ENCODE measurements at places on chromosomes 6 and 20.
A peak's percentile ranks its signal among the peaks of the same experiment; 100 is the strongest.

DNA sequence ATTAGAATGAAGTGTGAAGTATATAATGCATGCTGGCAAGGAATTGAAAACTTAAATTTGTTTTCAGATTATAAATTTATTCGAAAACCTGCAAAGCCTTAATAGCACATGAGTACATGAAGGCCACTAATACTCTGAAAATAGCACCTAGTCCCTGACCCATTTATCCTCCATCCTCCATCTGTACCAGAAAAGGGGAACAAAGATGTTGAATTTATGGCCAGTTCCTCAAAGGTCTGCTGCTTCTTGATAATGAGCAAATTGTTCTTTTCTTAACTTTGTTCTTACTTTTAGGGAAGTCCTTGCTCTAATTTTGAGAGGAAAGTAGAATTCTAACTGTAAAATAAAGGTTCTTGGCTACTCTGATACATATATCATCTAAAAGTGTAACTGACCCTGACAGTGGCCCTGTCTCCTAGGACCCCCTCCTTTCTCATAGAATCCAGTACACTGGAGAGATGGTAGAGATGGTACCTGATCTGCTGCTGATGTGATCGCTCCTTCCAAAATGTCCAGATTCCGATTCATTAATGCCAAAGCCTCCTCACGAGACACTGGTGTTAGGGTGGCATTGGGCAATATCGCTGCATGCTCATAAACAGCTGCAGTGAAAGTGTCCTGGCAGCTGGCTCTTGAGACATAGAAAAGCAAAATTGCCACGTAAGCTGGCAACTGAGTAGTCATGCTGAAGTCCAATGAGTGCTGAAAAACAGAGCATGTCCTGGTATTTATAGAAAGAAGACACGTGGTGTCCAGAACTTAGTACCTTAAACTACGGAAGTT lies at the start of gene VNN1:
TSS of gene VNN1 (minus strand) at position 704 of the 783 bp plus-strand sequence. CDS start at position 684, 20 bp downstream.
- DNase-seq, result no peak

DNA sequence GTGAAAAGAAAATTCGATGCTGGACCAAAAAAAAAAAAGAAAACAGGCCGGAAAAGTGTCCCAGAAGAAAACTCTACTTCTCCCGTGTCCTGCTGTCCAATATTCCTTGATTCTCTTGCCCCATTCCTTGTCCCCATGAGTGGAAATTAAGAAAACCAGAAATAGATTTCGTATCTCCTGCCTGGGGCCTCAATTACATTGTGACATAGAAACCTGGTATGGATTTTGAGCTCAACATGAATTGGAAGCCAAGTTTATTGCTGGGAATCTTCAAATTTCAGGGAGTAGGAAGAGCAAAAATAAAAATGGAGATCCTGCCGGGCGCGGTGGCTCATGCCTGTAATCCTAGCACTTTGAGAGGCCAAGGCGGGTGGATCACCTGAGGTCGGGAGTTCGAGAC lies 11.9 kb downstream of the ISM1 start:
- DNase-seq, result no peak

DNA sequence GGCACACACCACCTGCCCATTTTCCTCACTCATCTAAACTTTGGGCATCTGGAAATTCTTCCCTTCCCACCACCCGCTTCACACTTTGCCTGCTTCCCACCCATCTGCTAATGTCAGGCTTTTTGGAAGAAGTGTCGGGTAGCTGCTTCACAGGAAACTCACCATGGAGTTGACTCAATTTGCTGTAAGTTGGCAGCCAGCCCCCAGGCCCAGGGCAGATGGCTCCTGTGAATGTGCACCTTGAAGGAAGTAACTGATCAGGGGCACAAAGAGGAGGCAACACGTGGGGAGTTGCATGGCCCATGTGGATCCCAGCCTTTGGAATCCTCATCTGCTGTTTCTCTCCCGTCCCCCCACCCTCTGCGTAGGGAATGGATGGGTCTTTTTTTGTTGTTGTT lies 87.3 kb downstream of the PPP1R14C start:
- DNase-seq, result no peak

DNA sequence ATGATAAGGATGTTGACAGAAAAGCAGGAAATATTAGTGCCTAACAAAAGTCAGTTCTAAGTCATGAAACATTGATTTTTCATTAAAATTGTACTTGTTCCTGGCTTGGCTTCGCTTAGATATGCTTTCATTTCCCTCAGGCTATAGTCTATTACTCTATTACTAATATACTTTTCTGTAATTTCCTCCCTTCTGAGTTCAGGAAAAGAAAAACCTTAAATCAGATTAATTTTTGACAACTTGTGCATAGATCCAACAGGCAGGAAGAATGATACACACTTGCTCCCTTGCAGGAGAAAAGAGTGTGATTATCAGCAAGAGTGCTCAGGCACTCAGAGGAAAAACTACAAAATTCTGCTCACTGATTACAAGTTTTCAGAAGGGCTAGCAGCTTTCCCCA lies 145.2 kb upstream of the THEMIS start:
- no peak for DNase-seq

- DNase-seq, result no peak
Measured at GRCh38 chr6:149284904-149285303, 32.6 kb upstream of the TAB2 start.

DNA sequence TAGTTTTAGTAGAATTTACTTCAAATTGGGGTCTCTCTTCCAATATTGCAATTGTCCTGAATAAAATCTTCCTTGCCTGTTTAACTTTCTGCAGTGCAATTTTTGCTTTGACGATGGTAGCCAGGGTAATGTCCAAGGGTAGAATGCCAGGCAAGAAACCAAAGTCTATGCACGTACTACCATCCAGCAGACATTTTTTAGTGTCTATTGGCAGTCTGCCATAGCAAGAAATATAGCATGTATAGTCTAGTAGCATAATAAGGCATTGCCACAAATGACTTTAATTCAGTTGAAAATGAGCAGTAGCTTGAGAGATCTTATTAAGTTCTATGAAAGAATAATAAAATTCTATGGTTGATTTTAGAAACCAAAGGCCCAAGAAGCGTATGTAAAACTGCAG lies 62.3 kb upstream of the KCNQ5 start:
- DNase-seq, result no peak

DNA sequence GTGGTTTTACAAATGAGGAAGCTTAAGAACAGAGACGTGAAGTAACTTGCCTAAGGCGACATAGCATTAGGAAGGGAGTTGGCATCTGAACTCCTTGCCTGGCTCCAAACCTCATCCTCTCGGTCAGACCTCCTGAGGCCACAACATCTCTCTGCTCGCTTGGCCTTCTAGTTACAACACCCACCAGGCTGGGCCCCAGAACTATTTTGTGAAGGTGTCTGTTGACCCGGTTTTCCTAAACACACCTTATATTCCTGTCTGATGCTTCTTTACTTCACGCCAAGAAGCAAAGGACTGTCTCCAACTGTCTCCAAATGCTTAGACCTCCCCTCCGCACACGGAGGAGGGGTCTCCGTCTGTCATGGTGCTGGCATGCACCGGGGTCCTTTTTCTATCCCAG lies 326.6 kb downstream of the THBS2 start:
- DNase-seq, result no peak

DNA sequence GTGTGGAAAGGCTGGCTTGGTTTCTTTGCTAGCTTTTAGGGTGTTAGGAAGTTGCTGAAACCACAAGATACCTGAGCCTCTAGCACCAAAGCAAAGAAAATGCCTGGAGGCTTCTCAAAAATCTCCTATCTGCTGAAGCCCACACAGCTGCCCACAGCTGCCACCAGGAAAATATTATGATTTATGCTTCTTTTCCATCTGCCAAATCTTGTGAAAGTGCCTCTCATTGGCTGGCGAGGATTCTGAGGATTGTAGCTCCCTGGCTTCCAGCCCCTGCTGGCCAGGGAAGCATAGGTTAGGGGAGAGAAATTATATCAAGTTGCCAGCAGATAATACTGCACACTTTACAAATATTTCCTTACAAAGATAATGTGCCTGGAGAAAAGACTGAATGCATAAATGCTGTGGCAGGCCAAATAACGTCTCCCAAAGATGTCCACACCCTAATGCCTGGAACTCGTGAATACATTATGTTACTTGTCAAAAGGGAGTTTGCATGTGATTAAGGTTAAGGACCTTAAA lies 98.4 kb downstream of the MRPL14 start:
- no peak for DNase-seq

DNA sequence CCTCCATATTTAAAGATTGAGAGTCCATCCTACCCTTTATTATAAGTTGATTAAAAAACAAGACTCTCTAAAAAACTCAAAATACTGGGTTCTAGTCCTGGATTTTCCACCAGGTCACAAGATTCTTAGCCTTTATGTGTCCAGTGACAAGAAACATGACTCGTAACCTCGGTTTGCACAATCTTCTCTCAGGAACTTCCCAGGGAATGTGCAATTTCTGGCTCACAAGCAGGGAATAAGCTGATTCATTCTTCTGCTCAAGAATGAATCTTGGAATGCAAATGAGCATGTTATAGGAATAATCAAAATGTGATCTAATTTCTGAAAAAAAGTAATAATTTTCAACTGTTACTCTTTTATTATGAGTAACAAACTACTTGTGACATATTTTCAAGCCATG lies 45.1 kb downstream of the OGFRL1 start:
- no peak for DNase-seq

DNA sequence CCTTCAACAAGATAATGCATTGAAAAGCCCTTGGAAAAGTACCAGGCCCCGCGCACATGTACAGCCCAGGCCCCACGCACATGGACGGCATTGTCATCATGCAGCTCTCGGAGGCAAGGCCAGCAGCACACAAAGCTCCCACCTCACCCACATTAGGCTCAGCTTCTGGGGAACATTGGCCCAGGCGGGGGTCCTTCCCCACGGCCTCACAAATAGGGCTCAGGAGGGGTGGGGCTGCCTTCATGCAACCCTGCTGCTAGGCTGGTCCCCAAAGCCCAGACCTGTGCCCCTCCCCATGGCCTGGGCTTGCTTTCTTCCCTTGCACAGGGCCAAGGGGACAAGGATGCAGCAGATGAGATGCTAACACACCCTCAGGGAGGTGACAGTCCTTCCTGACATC lies 26.7 kb downstream of the NPEPL1 start:
- DNase-seq, result no peak

DNA sequence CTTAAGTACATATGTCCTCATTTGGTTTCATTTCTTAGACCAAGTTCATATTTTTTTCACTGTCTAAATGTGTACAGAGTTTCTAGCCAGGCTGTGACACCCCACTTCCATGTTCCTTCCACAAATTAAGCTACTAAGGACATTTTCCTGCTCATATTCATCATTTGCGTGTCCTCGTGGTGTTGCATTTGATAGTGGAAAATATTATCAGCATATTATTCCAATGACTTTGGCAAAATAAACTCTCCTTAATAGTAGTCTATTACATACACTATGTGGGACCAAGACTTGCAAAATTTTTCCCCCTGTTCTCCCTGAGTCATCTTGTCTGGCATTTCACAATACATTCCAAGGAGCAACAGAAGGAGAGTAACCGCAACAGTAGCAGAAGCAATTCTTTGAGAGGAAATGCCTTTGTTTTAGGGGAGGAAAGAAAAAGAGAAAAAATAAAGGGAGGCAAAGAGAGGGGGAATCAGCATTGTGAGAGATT lies 599.2 kb downstream of the COL12A1 start:
- no peak for DNase-seq

DNA sequence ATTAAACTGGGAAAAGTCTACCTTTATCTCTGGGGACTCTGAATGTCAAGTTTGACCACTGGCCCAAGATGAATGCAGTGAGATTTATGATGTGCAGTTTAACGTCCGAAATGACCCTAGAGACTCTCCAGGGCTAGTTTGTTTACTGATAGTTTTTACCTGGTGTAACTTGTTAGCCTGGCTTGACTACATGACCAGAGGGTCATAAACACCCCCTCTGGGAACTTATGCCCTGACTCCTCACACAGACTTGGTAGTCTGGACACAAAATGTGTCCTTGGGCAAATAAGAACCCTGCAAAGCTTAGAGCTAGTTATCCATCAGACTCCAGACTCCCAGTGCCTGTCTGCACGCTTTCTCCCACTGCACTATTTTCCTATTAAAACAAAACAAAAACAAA lies 606.5 kb downstream of the HACE1 start:
- DNase-seq, result no peak

DNA sequence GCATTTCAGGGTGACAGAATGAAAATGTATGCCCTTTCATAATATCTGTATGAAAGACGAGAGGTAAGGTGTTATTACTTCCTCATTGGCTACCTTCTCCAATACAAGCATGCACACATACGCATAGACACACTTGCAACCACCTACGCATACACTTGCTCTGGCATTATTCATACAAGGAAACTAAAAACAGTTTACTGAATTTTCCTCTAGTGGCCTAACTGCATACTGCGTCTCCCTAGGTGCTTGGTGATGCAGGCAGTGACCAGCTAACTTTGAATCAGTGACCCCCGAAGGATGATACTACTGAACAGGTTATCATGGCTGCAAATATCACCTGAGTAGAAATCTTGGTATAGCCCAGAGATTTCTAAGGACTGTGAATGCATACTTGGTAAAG lies 593.1 kb downstream of the PKHD1 start:
- DNase-seq, result no peak

- no peak for DNase-seq
Measured at GRCh38 chr6:53311586-53311935, 37.2 kb downstream of the ELOVL5 start.

GRCh38 chr6:91487696-91488392 lies 901.0 kb upstream of the MAP3K7 start:
- DNase-seq, result no peak

GRCh38 chr6:32118782-32119628 lies 9.0 kb downstream of the ATF6B start:
- peak; percentile 57 for DNase-seq
